ENCODE measurements at places on chromosomes 4 and X.

GRCh38 chr4:56704089-56704871 lies 23.2 kb upstream of the HOPX start:
- no peak for DNase-seq

DNA sequence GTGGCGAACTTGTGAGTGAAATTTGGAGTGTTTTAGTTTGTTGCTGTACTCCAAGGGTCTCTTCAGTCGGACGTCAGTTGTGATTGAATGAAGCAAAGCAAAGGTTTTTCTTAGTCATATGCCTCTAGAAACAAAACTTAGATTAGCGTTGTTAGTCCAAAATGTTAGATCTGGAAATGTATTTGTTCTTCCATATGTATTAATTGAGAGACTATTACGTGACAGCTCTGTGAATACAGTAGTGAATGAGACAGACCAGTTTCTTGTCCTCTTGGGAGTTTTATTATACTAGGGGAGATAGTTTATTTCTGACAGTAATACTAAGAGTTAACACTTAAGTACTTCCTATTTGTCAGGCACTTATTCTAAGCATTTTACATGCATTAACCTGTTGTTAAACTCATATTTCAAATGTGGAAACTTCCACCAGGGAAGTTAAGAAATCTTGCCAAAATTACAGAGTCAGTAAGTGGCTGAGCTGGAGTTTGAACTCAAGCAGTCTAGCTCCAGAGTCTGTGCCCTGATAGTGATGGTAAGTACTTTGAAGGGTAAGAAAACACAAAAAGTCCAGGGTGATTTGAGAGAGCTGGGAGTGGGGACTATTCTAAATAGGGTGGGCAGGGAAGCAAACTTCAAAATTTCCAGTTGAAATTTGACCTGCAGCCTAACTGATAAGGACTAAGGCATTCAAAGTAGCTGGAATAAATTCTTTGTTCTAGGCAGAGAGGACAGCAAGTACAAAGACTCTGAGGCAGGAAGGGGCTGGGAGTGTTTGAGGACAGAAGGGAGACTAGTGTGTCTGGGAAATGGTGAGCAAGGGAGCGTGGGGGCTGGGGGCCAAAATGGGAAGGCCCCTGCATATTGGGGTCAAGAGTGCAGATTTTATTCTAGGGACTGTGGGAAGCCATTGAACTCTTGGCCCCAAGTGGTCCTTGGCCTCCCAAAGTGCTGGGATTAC lies 17.0 kb downstream of the ADD1 start:
- no peak for DNase-seq

DNA sequence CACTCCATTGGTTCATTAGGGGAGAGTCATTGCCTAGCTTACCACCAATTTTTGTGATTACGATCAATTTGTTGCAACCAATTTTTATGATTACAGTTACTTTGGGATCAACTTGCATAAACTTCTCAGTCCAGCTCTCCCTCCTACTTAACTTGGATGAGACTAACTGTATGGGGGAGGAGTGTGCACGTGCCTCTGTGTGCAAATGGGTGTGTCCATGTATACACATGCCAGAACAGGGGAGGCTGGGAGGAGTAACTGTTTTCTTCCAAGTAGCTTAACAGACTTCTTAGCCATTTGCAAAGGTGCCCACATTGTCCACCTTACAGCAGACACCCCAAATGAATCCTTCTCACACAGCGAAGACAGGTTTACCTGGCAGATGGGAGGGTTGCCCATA lies 117.7 kb upstream of the VCX3B start:
- DNase-seq = no peak

DNA sequence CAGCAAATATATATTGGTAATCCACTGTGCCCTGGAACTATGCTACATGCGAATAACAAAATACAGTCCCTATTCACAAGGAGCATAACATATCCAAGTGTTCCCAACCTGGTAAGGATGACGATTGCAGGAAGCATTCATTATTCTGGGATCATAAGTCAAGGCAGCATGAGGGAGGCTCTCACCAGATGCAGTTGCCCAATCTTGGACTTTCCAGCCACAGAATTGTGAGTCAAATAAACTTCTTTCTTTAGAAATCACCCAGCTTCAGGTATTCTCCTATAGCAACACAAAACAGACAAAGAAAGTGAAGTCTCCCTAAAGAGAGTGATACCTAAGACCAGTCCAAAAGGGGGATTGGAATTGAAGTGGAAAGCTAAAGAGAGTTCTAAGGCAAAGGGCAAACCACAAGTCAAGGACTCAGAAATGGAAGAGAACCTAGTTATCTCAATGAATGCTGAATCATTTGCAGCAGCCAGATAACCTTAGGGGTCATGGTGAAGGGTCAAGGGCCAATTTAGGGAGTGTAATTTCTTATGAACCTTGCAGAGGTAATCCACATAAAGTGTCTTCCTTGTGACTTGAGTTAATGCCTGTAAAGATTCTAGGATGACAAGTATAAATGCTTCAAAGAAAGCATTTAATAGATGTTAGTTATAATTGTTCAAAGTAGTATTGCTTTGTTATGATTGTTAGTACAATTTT lies 103.1 kb upstream of the PCDH7 start:
- DNase-seq = no peak

- no peak for DNase-seq
Measured at GRCh38 chr4:70704931-70705182, 16.5 kb downstream of the UTP3 start.

DNA sequence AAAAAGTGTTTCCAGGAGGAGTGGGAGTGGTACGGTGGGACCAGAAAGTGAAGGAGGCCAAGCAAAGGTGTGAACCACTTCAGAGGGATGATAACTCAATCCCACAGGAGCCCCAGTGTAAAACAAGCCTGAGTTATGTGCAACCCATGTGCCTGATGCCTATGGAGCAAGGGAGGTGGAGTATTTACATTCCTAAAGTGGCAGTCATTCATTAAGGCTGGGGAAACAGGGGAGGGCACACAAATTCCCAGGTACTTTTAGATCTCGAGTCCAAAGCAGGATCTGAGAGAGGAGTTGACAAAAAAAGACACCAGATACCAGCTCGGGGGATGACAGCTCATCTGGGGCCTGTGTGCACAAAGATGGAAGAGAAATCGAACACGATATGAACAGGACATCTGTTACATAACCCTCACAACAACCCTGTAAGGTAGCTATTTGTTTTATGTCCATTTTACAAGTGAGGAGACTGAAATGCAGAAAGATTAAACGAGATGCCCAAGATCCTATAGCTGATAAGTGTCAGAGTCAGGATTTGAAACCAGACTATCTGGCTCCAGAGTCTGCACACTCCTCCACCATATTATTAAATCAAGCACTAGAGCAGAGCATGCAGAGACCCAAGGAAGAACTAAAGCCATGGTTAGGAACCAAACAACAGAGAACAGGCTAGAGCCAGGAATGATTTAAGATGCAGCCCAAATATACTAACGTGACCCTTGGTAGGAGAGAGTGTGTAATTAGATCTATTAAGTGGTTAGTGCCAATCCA lies 91.9 kb upstream of the MAPK10 start:
- no peak for DNase-seq

GRCh38 chrX:18654875-18655836 lies 16.8 kb downstream of the RS1 start:
- DNase-seq = no peak

DNA sequence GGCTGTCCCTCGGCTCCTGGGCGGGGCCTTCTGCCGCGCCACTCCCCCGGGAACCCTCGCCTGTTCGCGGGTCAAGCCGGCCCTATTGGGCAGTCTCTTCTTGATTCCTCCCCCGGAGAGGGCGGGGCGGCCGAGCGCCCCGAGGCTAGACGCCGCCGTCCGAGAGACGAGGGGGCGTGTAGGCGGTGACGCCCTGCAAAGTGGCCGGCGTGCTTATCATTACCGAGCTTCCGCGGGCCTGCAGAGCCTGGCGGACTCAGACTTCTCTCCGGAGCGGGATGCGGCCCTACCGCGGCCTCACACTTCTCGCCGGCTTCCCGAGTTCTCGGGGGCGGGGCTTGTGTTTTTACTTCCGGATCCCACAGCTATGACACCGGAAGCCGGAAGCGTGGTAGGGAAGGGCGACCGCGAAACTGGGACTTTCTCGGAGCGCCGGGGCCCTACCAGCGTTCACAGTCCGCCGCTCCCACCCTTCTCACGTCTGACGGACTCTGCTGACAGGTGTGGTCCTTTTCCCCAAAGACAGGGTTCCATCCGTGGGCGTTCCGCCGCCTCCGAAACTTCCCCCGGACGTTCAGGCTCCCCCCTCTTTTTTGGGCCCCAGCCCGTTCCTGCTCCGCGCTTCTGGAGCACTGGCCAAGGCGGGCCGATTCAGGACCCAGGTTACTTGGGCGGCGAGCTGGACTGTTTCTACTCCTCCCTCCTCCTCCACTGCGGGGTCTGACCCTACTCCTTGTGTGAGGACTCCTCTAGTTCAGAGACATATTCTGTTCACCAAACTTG lies at the start of gene IKBKG:
Gene IKBKG, plus strand, starts transcription at position 376 of the 783 bp plus-strand sequence. CDS start 4,383 bp downstream, outside the sequence.
- DNase-seq = peak; percentile 65

DNA sequence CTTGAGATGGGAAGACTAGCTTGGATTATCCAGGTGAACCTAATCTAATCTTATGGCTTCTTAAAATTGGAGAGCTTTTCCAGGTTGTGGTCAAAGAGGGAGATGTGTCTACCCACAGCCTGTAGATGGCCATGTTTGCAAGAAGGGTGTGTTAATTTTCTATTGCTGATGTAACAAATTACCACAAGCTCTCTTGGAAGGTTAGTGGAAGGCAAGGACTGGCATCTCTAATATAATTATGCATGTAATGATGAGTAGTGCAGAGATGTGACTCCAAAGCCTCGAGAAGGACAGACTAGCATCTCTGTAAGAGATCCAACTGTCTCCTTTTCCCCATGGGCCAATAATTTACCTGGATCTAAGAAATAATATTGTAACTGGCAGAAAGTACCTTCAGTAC lies 3.2 kb upstream of the ADH1B start:
- DNase-seq = no peak

- DNase-seq = no peak
Measured at GRCh38 chrX:6917666-6918065, 229.8 kb upstream of the STS start.

- no peak for DNase-seq
Measured at GRCh38 chr4:8284391-8284790, 14.8 kb downstream of the HTRA3 start.

DNA sequence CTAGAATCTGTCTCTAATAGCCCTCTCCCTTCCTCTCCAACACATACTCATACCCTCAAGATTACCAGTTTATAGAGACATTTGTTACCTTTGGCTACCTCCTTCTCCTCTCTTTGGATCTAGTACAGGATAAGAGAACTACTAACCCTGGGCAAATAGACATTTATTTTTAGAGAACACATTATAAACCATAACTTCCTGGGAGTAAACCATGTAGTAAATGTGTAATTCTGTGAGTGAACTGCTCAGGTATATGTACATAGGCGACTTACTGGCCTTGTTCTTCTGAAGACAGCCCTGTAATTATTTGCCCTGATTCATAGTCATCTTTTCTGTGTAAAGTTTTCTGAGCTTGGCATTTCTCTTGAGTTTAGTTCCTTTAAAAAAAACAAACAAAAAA lies 94.2 kb downstream of the KDM6A start:
- no peak for DNase-seq

GRCh38 chr4:15240764-15241163 lies 187.1 kb upstream of the C1QTNF7 start:
- no peak for DNase-seq

GRCh38 chr4:155094201-155094820 lies 114.1 kb upstream of the NPY2R start:
- DNase-seq = no peak

- no peak for DNase-seq
Measured at GRCh38 chr4:6239486-6239885, 30.2 kb upstream of the WFS1 start.

DNA sequence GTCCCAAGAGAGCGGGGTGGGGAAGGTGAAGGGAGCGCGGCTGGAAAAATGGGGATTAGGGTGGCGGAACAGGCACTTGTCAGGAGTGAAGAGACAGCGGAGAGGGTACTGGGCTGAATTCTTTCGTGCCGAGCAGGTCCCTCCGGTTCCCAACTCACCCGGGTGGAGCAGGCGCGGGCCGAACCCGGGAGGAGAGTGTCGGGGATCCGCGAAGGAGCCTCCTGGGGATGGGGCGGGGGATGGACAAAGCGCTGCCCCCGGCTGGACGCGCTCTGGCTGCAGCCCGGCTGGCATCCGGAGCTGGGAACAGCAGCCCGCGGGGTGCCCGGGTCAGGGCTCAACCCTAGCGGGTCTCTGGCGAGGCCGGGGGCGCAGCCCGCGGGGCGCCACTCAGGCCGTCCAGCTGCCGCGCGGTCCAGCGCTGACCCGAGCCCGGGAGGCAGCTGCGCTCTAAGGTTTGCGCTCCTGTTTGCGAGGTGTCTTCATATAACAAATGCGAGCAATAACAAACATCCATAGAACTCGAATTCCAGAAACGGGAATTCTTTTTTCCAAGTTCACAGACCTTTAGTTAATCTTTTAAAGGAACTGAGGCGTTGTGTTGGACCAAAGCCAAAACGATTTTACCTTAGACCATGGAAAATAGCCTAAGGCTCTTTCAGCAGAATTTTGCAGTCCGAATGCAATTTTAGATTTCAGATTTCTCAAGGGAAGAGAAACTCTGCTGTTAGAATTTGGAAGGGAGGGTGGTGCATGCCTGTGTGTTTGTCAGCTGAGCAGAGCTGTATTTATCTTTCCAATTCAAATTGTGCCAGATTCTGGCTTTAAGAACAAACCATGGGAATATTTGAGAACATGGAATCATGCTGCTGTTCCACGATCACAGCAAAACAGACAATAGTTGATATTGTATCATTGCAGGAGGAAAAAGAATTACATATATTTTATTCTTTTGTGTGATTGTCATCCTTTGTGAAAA lies 744 bp downstream of the NPY5R start:
- DNase-seq = no peak

- no peak for DNase-seq
Measured at GRCh38 chrX:125170459-125170858, 149.2 kb upstream of the TEX13C start.

DNA sequence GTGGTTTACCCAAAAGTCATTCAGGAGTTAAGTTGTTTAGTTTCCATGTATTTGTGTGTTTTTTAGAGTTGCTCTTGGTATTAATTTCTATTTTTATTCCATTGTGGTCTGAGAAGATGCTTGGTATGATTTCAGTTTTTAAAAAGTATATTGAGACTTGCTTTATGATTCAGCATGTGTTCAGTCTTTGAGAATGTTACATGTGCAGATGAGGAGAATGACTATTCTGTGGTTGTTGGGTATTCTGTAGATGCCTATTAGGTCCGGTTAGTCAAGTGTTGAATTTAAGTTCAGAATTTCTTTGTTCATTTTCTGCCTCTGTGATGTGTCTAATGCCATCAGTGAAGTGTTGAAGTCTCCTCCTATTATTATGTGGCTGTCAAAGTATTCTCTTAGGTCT lies 249.4 kb downstream of the ARHGAP10 start:
- no peak for DNase-seq

- DNase-seq = no peak
Measured at GRCh38 chrX:39721566-39722279, 376.0 kb downstream of the BCOR start.

GRCh38 chr4:141884070-141884469 lies 247.7 kb downstream of the IL15 start:
- DNase-seq = no peak

GRCh38 chr4:592825-593520 lies 16.9 kb upstream of the TMEM271 start:
- no peak for DNase-seq

GRCh38 chr4:55397126-55397436 lies 1.3 kb downstream of the TMEM165 start:
- DNase-seq = no peak
